NK-92 treated with Interleukin-12 subunit alpha and Interleukin-12 subunit beta, amount 100 ng/mL, for 24 hours (cell line): ENCODE measurements at places on chromosomes 3 and 15.

GRCh38 chr3:195003006-195003892 lies 267.7 kb downstream of the XXYLT1 start:
- no peak for DNase-seq

DNA sequence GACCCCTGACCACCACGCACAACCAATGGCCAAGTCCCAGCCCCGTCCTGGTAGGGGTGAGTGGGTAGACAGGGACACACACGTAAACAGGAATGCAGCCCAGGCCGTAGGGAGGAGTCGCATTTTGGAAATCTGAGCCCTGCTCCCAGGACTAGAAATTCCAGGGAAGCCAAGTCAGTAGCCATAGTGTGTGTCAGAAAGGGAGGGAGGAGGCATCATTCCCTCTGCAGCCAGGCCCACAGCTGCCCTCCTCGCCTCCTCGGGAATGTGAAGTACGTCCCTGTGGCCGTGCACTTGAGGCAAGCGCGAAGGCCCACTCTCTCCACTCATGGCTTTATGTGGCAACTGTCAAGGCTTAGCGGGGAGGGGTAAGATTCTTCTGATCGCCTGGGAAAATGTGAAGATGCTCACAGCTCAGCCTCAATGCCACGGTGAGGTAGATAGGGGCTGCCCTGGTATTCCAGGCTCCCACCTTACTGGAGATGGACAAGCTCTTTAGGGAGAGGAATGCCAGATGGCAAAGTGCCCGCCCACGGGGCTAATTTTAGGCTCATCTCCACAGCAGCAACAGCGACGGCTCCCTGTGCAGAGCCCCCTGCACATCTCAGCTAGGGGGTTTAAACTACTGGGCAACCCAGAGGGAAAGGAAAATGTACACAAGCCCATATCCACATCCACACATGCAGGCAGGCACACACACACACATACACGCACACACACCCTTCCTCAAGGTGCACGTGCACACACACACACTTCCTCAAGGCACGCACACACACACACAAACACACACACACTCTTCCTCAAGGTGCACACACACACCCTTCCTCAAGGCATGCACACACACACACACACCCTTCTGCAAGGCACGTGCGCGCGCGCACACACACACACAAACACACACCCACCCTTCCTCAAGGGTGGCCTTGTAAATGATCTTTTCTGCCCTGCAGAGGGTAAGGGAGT lies 65.5 kb downstream of the ADCY5 start:
- DNase-seq = no peak

DNA sequence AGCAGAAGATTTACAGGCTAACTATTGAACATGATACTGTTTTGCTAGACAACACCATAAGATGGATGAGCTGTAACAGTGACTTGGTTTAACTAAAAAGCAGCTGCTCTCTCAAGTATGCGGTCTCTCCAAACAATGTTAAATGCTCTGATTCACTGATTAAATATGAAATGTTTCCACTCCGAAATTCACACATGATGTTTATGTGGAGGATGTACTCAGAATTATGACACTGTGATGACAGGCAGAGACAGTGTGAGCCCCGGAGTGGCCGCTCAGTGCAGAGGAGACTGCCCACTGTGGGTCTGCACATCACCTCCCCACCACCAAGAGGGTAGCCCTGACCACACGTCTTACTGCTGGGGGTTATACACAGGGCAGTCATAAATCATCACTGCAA lies 83.9 kb upstream of the MEX3B start:
- DNase-seq = no peak

DNA sequence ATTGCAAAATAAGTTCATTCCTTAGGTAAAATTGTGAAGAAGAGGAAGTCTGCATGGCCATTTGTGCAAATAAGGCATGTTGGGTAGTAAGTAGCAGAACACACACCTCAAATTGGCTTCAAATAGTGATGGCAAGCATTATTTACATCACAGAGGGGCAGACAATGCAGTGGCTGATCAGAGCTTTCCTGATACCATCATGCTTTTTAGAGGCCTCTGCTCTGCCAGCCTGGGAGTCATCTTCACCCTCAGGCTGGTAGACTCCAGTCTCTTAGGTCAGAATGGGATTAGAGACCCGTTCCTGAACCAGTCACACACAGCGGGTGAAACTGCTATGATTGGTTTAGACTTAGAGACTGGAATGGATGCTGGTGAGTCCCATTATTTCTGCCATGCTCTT lies 396.0 kb upstream of the MCTP2 start:
- DNase-seq = no peak

- DNase-seq = no peak
Observed at GRCh38 chr3:60579734-60580133, 671.5 kb downstream of the FHIT start.

- DNase-seq = no peak
Observed at GRCh38 chr3:141122455-141123030, 71.4 kb downstream of the SPSB4 start.

DNA sequence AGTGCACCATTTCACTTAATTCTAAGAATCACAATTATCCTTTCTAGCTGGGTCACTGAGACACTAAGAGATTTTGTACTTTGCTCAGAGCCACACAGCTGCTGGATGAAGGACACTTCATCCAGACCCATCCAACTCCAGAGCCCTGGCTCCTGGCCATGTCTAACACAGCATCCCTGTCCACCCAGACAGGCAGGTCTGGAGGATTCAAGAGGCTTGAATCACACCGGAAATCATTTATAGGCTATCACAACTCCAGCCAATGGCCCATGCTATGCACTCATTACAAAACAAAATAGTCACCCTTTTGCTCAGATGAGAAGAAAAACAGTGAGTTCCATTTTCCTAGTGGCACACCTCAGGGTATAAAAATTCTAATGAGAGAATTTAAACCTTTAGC lies 198.2 kb upstream of the LMCD1 start:
- no peak for DNase-seq

DNA sequence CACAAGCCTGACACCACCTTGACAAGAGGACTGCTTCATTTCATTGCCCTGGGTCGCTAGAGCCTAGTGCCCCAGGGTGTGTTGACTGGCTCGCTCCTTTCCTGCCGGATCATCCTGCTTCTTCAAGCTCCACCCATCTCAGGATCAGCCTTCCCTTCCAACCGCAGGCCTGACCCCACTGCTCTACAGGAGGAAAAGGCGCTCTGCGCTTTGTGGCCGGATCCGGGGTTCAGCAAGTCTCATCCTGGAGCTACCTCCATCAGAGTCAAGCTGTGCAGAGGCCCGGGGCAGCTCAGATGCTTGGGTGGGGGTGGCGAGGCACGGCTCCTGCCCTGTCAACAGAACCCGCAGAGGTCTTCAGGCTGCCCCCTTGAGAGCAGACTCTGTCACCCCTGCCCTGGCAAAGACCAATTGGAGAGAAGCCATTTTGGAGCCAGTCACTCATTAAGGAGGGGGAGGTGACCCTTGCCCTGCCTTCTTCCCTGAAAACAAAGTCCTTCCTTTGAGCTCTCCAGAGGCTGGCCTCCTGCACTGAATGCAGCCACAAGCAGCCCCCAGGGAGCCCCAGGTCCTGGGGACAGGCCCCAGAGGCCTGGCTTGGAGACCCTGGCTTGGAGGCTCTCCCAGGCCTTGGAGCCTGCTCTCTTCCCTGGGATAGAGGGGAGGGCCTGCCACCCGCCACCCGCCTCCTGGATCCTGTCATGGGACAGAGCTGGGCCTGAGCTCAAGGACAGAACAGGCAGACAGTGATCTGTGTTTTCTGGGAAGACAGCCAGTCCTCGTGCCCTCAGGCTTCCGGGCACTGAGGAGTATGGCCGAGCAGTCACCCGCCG lies 80.3 kb downstream of the CPN2 start:
- no peak for DNase-seq

DNA sequence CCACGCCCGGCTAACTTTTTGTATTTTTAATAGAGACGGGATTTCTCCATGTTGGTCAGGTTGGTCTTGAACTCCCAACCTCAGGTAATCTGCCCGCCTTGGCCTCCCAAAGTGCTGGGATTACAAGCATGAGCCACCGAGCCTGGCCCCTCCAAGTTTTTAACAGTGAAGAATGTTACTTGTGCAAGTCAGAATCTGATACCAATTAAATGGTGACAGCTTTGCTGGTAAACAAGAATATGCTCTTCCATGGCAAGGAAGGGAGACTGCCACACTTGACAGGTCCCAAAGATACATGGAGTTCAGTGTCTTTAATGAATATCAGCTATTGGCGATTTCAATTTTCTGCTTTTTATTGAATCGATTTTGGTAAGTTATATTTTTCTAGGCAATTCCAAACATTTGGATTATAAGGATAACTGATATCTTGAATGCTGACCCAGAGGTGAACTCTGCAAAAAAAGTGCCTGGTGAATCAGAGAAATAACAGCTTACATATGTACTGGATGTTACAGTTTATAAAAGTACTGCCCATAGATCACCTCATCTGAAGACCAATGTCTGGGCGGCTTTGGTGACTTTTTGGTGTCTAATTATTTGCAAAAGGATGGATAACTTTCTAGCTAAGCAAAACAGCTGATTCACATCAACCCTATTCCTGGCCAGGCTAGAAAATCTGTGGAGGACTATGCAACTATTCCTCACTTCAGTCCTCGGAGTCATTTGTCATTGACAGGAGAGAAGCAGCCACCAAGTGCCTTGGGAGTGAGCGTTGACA lies 1.2 kb downstream of the PARP16 start:
- DNase-seq = no peak

DNA sequence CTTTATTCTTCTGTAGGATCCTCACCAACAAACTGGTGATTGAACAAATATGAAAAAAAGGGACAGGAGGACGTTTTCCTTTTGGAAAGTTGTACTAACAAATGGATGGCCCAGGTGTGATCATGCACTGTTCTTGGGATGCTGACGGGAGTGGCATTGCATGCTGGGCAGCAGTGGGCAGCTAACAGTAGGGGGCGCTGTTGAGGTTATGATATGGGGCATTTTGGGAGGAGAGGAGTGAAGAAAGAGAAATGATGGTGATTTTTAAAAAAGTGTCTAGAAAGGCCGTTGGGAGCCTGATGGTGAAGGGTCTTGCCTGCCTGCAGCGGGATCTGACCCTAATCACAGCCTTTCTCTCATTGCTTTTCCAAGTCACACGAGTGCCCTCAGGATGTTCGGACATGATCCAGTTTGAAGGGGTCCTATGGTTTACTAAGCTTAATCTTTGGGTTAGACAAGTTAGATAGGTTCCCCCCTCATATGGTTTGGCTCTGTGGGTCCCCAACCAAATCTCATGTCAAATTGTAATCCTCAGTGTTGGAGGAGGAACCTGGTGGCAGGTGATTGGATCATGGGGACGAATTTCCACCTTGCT lies 46.2 kb upstream of the PRTG start:
- DNase-seq = peak; percentile 22

DNA sequence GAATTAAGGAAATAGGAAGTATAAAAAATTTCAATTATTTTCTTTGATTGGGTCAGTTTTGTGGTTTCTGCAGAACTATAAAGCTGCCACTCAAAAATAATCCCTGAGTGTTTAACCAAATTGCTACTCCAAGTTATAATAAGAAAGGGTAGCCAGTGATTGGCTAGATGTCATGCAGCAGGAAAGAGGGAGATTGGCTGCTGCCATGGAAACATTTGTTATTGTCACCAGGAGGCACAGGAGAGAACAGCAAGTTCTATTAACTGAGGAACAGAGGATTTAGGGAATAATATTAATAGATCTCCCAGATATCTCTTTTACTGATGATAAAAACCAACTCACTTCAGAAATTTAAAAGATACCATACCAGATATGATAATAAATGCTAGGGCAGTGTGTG lies 42.6 kb downstream of the CLDN1 start:
- no peak for DNase-seq

- no peak for DNase-seq
Observed at GRCh38 chr15:48510976-48511375, 134.5 kb downstream of the FBN1 start.

GRCh38 chr3:10546181-10546624 lies 40.8 kb upstream of the ATP2B2 start:
- DNase-seq = no peak

GRCh38 chr15:70195587-70196305 lies 98.0 kb upstream of the TLE3 start:
- no peak for DNase-seq

DNA sequence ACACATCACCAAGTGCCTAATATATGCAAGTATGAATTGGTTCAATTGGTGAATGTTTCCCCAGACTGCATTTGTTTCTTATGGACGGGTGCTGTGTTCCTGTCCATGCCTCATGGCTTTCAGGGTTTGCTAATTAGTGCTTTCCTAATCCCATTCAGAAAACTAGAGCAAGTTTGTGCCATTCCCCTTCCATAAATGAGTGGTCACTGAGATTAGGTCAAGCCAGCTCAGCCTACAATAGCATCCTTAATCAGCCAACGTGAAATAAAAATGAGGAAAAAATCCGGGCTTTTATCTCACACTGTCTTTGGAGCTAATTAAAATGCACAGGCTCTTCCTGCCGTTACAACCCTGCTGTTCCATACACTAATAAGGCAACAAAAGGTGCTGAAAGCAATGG lies 788.8 kb downstream of the ROBO1 start:
- no peak for DNase-seq

GRCh38 chr3:166085164-166085856 lies 248.1 kb upstream of the BCHE start:
- DNase-seq = no peak

DNA sequence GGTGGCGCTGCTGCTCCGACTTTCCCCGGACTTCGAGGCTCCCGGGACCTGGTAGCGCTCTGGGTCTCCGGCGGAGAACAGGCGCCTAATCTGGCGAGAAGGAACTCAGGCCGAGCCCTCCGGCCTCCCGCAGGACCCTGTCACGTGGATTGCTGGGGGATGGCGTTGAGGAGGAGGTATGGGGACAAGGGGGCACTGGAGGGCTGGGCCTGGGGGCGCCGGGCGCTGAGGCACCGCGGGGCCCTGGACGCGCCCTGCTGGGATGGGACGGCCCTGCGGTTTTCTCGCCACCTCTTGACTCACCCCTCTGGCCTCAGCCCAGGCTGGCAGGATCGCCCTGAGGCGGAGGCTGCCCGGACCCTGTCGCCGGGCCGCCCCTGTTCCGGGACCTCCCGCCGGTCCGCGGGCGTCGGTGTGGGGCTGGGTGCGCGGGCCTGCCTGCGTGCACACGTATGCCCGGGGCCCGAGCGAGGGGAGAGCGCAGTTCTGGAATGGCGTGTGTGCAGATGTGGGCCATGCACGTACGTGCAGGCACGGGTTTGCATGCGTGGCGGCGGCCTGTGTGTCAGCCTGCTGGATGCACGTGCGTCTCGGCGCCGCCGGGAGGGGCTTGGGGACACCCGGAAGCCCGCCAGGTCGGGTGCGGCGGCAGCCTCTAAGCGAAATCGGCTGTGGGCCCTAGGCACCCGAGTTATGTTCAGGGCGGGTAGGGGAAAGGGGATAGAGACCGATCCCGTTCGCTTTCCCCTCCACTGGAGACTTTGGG lies 752 bp downstream of the C15orf39 start:
- DNase-seq = peak; percentile 91

GRCh38 chr3:76872999-76873398 lies 166.9 kb upstream of the ROBO2 start:
- no peak for DNase-seq

DNA sequence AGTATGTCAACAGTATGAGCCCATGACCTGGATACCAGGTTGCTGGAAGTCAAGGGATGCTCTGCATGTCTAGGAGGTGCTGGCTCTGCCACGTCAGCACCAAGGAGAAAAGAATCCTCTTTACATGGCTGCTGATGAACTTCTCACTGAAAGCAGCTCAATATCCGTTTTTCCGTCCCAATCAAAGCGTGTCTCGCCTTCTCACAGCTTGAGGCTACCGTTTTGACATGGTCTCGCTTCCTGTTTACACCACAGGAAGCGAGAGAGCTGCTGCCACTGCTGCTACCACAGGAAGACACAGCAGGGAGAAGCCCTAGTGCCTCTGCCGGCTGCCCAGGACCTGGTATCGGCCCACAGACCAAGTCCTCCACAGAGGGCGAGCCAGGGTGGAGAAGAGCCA lies 27.3 kb downstream of the STARD5 start:
- peak; percentile 78 for DNase-seq
